ENCODE measurements at places on chromosomes 2 and 18. TPM values are rescaled to one million over a fixed set of nuclear protein-coding genes. Genes with fewer than 3 reads are reported as not detected.

The IL36B gene
- total RNA-seq, result not detected

The DNAH6 gene
- 0.50 TPM for total RNA-seq

The CRACDL gene
- total RNA-seq, result 0.20 TPM

The EPB41L3 gene
- total RNA-seq, result 0.73 TPM

The DES gene
- total RNA-seq, result not detected

The LYPD6B gene
- total RNA-seq, result 0.20 TPM

The LRRTM1 gene
- not detected for total RNA-seq

The ST6GAL2 gene
- total RNA-seq, result not detected

The SNORC gene
- total RNA-seq, result 1.3 TPM

The FKBP1B gene
- 5.5 TPM for total RNA-seq

The CRYGD gene
- not detected for total RNA-seq

The REG3G gene
- total RNA-seq, result not detected

The GNAL gene
- 0.33 TPM for total RNA-seq

The CHRND gene
- total RNA-seq, result not detected

The PRLH gene
- total RNA-seq, result not detected

The AKAIN1 gene
- not detected for total RNA-seq

The KIAA2012 gene
- not detected for total RNA-seq

The ALPG gene
- total RNA-seq, result not detected

The MOGAT1 gene
- not detected for total RNA-seq

The C2orf66 gene
- 0.33 TPM for total RNA-seq

The COMMD1 gene
- 25.4 TPM for total RNA-seq

The RAPGEF4 gene
- 0.40 TPM for total RNA-seq

The CCDC85A gene
- total RNA-seq, result not detected

The SCTR gene
- total RNA-seq, result not detected

All from activated CD4-positive, alpha-beta memory T cell treated with anti-CD3 and anti-CD28 coated beads, Interleukin-2, amount 10 ng/mL, durations not matched to agents 7 days and 5 days (primary cell).